ENCODE measurements at places on chromosomes 13 and 19. TPM values are rescaled to one million over a fixed set of nuclear protein-coding genes. Genes with fewer than 3 reads are reported as not detected.

The EEF2 gene
- total RNA-seq: 1,960 TPM

- H3K27me3 ChIP-seq: peaks cover 75% of the 10 kb centered on the region
- no peaks in the 10 kb centered on the region for H3K36me3 ChIP-seq
- peak overlapping the region; percentile 14 for H3K4me3 ChIP-seq
- DNase-seq: peak; percentile 81
These were observed 29.9 kb downstream of the EFNA2 start for GRCh38 chr19:1315470-1316166.

The FFAR3 gene
- not detected for total RNA-seq

The ADGRE3 gene
- 17.3 TPM for total RNA-seq

- no peaks in the 10 kb centered on the region for H3K36me3 ChIP-seq
- H3K27me3 ChIP-seq: no peaks in the 10 kb centered on the region
- H3K4me1 ChIP-seq: no peaks in the 10 kb centered on the region
- H3K27ac ChIP-seq: no peak overlapping the region
- DNase-seq: no peak
- H3K4me3 ChIP-seq: no peak overlapping the region
These were observed 15.0 kb downstream of the LIPE start for GRCh38 chr19:42412227-42412626.

DNA sequence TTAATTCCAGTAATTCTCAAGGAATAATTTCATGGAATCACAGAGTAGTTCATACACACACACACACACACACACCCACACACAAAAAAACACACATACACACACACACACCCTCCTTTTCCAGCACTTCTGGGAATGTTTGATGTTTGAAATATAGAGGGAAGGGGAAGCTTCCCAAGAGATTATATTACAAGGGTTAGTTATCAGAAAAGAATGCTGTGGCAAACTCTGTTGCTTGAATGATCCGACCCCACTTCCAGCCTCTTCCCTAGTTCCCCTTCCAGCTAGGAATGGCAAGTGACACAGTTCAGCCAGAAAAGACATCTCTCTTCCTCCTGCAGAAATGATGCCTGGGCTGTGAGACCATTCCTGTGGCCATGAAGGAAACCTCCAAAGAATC is 49.9 kb downstream of the KCTD12 start:
- no peaks in the 10 kb centered on the region for H3K36me3 ChIP-seq
- no peak overlapping the region for H3K27ac ChIP-seq
- H3K4me1 ChIP-seq: no peaks in the 10 kb centered on the region
- DNase-seq: no peak
- H3K4me3 ChIP-seq: no peak overlapping the region

GRCh38 chr13:54356849-54357248 is 1328.2 kb downstream of the OLFM4 start:
- H3K4me3 ChIP-seq: no peak overlapping the region
- no peaks in the 10 kb centered on the region for H3K4me1 ChIP-seq
- H3K27me3 ChIP-seq: no peaks in the 10 kb centered on the region
- no peaks in the 10 kb centered on the region for H3K36me3 ChIP-seq
- no peak overlapping the region for H3K27ac ChIP-seq

- no peak for DNase-seq
- H3K4me3 ChIP-seq: no peak overlapping the region
- H3K4me1 ChIP-seq: no peaks in the 10 kb centered on the region
- H3K27me3 ChIP-seq: no peaks in the 10 kb centered on the region
- H3K36me3 ChIP-seq: peaks cover 22% of the 10 kb centered on the region
These were observed 75.7 kb downstream of the DPF1 start for GRCh38 chr19:38148337-38148736.

The GIPC3 gene
- total RNA-seq: 6.5 TPM

- no peak overlapping the region for H3K4me3 ChIP-seq
- no peak for DNase-seq
- H3K4me1 ChIP-seq: peaks cover 8% of the 10 kb centered on the region
- no peak overlapping the region for H3K27ac ChIP-seq
- no peaks in the 10 kb centered on the region for H3K36me3 ChIP-seq
These were observed 7.0 kb upstream of the EPOR start for GRCh38 chr19:11390933-11391680.

- peaks cover 9% of the 10 kb centered on the region for H3K4me1 ChIP-seq
- no peaks in the 10 kb centered on the region for H3K27me3 ChIP-seq
- no peak for DNase-seq
- H3K27ac ChIP-seq: peak overlapping the region; percentile 91
These were observed 937 bp downstream of the ZNF841 start for GRCh38 chr19:52094526-52095130.
